H1 (cell line): ENCODE measurements at places on chromosomes 11 and 22. TPM values are rescaled to one million over a fixed set of nuclear protein-coding genes. Genes with fewer than 3 reads are reported as not detected.

DNA sequence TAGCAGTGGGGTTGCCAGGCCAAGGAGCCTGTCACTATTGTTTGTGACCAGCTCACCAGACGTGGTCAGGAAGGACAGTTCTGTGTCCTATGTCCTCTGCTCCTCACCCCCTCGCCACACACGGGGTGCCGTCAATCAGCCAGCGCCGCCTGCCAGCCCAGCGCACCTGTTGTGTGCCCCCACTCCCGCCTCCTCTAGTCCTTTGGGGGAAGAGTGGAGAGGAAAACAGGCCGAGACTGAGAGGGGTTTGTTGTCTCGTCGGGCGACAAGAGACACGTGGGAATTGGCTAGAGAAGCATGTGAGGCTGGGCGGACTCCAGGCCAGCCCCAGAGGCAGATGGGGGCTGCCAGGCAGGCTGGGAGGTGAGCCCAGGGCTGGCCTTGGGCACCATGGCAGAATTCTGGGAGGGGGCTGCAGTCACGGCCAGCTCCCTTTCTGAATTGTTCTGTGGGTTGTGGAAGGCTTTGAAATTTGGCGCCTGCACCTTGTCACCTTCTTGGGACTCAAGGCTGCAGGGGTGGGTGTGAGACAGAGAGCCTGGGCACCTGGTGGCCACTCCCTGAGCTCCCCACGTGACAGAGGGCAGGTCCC is 3.1 kb upstream of the KCNQ1OT1 start:
- no peak for DNase-seq

DNA sequence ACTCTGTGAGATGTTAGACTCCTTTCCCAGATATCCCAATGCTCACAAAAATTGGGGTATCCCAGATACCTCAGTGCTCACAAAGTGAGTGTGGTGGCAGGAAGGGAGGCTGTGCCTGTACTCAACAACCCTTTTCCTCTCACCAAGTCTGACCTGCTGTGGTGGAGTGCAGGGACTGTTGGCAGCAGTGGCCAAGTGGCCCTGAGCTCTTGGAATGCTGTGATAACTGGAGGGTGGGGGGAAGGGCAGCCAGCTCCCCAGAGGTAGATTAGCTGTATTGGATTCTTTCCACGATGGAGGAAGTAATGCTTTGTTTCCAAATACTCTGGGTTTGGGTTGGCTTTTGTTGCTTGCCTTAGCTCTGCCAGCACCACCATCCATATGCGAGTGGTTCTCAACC is 46.0 kb upstream of the OR9Q1 start:
- DNase-seq = no peak

DNA sequence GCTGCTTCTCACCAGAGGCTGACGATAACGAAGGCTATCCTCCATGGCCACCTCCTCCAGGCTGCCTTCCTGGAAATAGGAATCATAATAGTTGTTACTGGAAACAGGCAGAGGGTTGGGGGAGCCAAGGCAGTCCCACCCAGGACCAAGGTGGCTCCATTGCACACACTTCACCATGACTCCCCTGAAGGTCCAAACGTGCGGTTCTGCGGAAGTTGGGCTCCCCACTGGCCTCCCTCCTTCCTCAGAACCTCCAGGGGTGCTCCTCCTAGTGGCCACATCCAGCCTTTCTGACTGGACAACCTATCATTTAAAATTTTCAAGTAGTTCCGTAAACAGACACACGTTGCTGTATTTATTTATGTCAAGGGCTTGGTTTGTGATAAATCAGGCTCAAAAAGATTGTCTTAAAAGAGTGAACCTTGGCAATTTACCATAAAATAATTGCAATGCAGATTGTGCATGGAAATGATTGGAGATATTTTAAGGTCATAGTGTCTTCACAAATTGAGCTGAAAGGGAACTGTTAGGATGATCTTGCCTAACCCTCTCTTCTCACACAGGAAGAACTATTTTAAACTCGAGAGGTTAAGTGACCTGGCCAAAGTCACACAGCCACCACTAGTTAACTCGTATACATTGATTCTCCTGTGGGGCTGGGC is 1.4 kb upstream of the TCN2 start:
- no peak for DNase-seq

DNA sequence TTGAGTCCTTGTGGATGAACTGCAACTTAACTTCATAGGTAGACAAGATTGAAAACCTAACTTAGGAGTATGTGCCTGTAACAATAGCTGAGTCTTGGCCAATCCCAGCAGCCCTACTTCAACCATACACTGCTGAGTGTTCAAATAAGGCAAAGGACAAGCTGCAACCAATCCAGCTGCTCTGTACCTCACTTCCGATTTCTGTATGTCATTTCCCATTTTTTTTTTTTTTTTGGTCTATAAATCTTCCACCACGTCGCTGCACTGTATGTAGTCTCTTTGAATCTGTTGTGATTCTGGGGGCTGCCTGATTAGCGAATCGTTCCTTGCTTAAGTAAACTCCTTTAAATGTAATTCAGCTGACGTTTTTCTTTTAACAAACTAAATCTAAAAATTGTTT is 35.4 kb upstream of the FLI1 start:
- DNase-seq = no peak

GRCh38 chr22:16915701-16916100 is 90.5 kb upstream of the XKR3 start:
- DNase-seq = no peak

DNA sequence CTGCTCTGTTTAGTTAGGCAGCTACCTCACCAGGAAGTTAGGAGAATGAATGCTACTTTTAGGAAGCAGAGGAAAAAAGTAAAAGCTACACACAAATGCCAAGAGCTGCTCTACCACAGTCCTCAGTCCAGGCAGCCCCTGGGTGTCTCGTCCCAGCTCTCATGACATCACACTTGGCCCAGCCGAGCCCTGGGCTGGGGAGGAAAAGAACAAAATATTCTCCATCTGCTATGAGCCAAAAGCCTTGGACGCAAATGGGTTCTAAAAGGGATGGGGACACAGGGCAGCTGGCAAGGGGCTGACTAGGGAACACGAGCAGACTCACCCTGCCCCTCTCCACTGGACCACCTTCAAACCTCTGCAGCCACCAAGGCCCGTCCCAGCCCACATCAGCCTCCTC is 26.1 kb downstream of the TMEM184B start:
- no peak for DNase-seq

GRCh38 chr22:43273902-43274484 is 69.2 kb downstream of the SCUBE1 start:
- DNase-seq = peak; percentile 69

- peak; percentile 94 for DNase-seq
Observed at GRCh38 chr11:68127714-68128681, 6.8 kb upstream of the CHKA start.

GRCh38 chr11:17986711-17987220 is 26.1 kb downstream of the SERGEF start:
- no peak for DNase-seq

DNA sequence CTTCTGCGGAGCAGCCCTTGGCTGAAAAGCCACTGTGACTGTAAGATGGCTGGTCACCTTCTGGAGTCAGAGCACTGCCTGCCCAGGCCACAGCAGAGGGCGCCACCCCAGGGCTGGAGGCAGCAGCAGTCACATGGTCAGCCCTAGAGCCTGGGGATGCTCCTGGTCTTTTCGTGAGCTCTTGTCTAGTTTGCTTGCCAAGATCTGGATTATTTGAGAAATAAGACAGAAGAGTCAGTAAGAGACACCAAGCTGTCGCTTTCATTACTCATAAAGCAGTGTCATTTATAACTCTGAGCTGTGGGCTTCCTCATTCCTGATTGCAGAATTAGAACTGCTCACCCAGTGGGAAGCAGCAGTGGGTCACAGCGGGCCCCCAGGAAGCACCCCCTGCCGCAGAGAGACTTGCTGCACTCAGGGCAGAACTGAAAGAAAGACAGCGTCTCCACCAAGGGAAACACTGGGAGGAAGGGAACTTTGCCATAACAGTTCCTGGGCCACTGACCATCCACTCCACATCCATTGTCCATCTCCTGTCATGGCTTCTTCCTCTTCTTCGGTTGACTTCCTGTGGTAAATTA is 56.7 kb downstream of the PPP6R2 start:
- peak; percentile 72 for DNase-seq

GRCh38 chr11:63866211-63866610 is 27.3 kb downstream of the MARK2 start:
- no peak for DNase-seq

DNA sequence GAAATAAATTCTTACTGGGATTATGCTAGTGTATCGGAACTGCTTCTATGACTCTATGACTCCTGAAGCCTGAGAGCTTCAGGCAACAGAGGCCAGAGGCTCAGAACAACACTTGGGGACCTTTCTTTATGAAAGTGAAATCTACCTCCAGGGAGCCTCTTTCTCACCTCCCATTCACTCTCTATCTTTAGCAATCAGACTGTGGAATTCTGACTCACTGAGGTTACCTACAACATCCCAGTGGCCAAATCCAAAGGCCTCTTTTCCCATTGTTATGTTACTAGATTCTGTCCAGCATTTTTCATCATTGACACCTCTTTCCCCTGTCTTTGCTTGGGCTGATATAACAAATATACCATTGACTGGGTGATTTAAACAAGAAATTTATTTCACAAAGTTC is 14.1 kb upstream of the CYB5R2 start:
- DNase-seq = no peak

DNA sequence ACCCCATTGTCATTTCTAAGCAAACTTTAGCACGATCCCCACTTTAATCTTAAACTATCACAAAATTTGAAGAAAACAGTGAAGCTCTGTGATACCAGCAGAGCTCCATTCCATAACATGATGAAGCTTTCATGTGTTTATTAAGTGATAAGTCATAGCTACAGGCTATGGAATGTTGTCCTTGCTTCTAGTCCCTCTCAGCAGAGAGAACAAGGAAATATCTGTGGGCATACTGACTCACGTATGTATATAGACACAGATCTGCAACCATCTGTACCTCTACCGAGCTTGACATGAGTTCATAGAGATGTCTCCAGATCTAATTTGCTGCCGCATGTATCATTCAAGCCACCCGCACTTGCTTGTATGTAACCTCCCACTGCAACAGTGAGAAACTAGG is 588.9 kb downstream of the ETS1 start:
- DNase-seq = no peak

GRCh38 chr11:132549001-132549400 is 983.3 kb downstream of the OPCML start:
- DNase-seq = no peak

GRCh38 chr11:36379653-36380052 is 83.6 kb downstream of the PRR5L start:
- DNase-seq = no peak

DNA sequence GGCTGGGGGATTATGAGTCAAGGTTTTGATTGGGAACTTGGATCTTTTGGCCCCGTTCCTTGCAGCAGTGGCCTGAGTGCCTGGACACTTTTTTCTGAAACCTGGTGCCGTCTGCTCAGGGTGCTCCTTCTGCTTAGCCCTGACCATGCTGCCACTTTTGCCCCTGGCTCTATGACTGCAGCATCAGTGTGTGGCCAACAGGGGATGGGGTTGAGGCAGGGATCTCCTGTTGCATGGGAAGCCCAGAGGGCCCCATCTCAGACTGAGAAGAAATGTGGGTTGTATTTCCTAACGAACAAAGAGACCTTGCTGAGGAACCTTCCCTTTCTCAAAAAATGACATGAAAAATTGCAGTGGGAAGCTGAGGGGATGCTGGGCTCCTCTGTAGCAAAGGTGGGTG is 18.7 kb downstream of the POU2F3 start:
- DNase-seq = no peak

- DNase-seq = no peak
Observed at GRCh38 chr11:62553839-62554361, 7.3 kb upstream of the AHNAK start.

- DNase-seq = no peak
Observed at GRCh38 chr11:95337972-95338429, 107.0 kb upstream of the SESN3 start.

DNA sequence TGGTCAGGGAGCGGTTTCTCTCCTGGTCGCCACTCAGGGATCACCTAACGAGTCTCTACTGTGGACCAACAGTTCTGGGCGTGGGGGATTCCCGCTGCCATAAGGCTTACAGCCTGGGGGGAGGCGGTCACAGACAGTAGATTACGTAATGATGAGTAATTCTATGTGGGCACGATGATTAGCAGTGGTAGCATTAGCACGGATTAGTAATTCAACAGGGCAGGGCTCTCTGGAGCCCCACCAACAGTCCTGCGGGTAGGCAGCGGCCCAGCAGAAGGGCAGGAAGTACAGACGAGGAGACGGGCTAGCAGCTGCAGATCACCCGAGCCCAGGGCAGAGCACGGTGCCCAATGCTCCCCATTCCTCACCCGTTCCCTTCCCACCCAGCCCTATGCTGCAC is 3.6 kb downstream of the SHISAL1 start:
- no peak for DNase-seq

- no peak for DNase-seq
Observed at GRCh38 chr11:35039076-35039475, 99.9 kb upstream of the CD44 start.

The POLA2 gene
- 48.1 and 55.9 TPM in 2 replicates for polyA plus RNA-seq

The KDELR3 gene
- 8.0 and 13.0 TPM in 2 replicates for polyA plus RNA-seq

The NOL12 gene
- 25.3 TPM in 2 replicates for polyA plus RNA-seq

The CNTN5 gene
- not detected in 2 replicates for polyA plus RNA-seq

The GAL3ST1 gene
- polyA plus RNA-seq = 32.1 and 32.5 TPM in 2 replicates

The CCDC15 gene
- 0.64 and 1.5 TPM in 2 replicates for polyA plus RNA-seq
